Right cardiac atrium (tissue), 5 donors: ENCODE measurements at places on chromosomes 6 and 20. TPM values are rescaled to one million over a fixed set of nuclear protein-coding genes. Genes with fewer than 3 reads are reported as not detected.

GRCh38 chr6:30826961-30827342 lies 57.4 kb upstream of the DDR1 start:
- no peak for DNase-seq

ISM1 gene
- 1.9 TPM for total RNA-seq

NTSR1 gene
- not detected for total RNA-seq

DNA sequence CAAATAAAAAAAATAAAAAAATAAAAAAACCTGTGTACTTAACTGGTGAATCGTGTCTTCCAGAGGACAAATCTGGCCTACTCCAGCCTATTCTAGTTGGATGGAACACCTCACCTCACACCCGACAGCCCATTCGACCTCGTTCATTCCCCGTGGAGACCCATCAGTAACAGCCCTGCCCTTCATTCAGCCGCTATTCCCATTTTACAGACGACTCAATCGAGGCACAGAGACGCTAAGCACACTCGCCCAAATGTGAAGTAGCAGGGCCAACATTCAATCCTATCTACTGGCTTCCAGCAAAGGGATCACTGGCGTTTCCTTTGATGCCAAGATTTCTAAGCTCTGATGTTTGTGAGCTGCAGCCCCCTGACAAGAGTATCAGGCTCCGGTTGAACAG lies 1.8 kb upstream of the NTSR1 start:
- DNase-seq: no peak

GRCh38 chr6:145544041-145544440 lies 191.3 kb downstream of the EPM2A start:
- DNase-seq: peak; percentile 9

GRCh38 chr6:38067263-38067980 lies 247.9 kb downstream of the ZFAND3 start:
- DNase-seq: no peak

BTN2A1 gene
- 26.3 TPM for total RNA-seq

GRCh38 chr6:48426636-48427035 lies 315.6 kb upstream of the PTCHD4 start:
- DNase-seq: no peak

GRCh38 chr6:150195996-150196417 lies 53.2 kb downstream of the PPP1R14C start:
- no peak for DNase-seq

- DNase-seq: no peak
Observed at GRCh38 chr6:128290221-128290620, 230.2 kb downstream of the PTPRK start.

DNA sequence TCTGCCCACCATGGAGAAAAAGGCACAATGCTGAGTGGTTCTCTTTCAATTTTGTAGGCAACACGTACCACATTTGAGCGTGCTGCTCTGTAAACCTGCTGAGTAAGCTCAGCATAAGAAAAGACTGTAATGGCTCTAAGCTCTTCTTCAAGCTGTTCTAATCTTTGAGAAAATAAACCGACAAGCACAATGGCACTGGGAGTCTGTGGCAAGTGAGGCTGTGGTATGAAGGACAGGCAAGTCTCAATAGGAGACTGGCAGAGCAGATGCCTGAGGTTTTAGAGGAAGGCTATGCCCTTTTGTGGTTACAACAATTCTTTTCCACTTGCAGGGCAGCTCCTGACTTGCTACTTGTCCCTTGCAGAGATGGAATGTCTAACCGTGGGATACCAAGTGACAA lies 136.7 kb upstream of the EXOC2 start:
- DNase-seq: no peak

DNA sequence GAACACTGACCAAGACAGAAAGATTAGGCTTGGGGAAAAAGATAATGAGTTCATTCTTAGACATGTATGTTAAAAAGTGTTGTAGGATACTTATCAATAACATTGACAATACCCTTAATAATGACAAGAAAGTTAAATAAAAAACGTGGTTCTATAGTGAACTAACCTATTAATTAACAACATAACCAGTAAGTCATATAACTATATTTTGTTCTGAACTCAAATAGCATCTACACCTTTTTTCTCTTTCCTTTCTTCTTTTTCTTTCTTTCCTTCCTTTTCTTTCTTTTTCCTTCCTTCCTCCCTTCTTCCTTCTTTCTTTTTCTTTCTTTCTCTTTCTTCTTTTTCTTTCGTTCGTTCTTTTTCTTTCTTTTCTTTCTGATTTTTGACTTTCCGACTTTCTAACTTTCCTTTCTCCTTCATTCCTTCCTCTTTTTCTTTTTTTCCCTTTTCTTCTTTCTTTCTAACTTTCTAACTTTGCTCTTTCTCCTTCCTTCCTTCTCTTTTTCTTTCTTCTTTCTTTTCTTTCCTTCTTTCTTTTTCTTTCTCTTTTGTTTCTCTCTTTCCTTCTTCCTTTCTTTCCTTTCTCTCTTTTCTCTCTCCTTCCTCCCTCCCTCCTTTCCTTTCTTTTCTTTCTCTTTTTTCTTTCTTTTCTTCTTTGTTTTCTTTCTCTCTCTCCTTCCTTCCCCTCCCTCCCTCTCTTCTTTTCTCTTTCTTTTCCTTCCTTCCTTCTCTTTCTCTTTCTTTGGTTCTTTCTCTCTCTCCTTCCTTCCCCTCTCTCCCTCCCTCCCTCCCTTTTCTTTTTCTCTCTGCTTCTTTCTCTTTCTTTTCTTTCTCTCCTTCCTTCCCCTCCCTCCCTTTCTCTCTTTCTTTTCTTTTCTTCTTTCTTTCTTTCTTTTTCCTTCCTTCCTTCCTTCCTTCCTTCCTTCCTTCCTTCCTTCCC lies 24.6 kb downstream of the PRSS35 start:
- DNase-seq: no peak

SPATS1 gene
- total RNA-seq: not detected

DNA sequence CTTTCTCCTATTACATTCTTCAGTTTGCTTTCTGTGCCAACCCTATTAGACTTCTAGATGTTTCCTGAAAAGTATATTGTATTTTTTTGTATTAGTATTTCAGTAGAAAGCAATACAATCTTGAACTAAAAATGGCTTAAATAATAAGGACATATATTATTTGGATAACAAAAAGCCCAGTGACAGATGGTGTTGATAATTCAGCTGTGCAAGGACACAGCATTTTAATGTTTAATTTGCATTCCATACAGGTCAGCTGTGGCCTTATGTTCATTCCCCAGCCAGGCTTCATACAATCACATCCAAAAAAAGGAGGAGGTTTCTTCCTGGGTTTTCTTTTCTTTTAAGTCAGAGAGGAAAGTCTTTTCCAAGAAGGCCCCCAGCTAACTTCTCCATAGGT lies 236.9 kb downstream of the CD109 start:
- DNase-seq: no peak
